ENCODE measurements at places on chromosomes 3 and 15. TPM values are rescaled to one million over a fixed set of nuclear protein-coding genes. Genes with fewer than 3 reads are reported as not detected.

Gene GPR62
- total RNA-seq: 0.46 TPM

Gene C3orf70
- total RNA-seq: 0.64 TPM

DNA sequence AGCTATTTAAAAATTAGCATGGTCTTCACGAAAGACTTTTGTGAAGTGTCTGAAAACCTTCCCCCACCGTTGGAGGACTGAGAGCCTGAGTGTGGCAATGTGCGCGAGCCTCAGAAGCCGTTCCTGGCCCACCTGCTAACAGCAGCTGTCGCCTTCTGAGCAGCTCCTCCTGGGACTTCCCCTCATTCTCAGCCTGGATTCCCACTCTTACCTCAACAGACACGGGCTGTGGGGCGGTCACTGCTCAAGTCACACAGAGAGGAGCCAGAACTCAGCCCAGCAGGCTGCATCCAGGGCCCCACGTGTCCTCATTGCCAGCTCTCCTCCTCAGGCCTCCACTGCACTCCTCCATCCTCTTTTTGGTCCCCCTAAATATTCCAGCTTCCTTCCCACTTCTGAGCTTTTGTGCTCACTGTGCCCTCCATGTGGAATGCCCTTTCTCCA lies 7.8 kb downstream of the DNASE1L3 start:
- no peak for DNase-seq

- no peak for DNase-seq
Measured at GRCh38 chr3:159186581-159186980, 384.7 kb downstream of the MFSD1 start.

- DNase-seq: no peak
Measured at GRCh38 chr15:99054892-99055291, 47.3 kb upstream of the PGPEP1L start.

DNA sequence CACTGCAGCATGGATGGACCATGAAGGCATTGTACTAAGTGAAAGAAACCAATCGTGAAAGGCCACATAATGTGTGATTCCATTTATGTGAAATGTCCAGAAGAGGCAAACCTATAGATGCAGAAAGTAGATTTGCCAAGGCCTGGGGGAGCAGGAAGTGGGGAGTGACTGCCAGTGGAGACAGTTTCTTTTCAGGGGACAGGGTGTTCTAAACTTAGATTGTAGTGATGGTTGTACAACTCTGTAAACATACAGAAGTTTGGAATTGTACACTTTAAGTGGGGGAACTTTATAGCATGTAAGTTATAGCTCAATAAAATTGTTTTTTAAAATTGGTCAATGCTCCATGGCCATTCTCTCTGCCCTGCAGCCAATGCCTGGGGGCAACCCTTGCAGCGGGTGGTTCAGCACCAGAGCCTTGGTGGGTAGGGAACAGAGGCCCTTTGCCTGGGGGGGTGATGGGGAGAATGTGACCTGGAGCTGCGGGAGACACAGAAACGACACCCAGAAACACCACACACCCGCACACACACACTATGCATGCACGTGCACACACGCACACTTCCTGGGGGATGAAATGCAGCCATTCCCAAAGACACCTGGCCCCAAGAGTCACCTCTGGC lies 43.1 kb downstream of the DNAJB8 start:
- no peak for DNase-seq
